ENCODE measurements at places on chromosomes 11 and 22. TPM values are rescaled to one million over a fixed set of nuclear protein-coding genes. Genes with fewer than 3 reads are reported as not detected.

GRCh38 chr11:46200537-46201281 lies 76.8 kb upstream of the CREB3L1 start:
- DNase-seq: no peak

DNA sequence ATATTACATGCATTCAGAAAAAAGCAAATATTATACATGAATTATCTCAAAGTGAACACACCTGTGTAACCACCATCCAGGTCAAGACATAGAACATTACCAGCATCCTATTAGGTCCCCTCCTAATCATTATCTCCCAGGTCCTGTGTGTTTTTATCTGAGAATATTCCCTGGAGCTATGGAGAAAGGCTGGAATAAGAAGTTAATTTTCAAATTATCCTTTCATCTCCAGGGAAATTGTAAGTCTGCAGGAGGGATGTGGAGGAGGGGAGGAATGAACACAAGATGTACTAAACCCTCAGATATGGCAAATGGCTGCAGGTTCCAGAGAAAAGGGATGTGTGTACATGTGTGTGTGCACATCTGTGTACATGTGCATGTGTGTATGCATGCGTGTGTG lies 25.2 kb upstream of the NAV2 start:
- no peak for DNase-seq

- DNase-seq: no peak
Measured at GRCh38 chr11:20474882-20475517, 87.5 kb downstream of the PRMT3 start.

DNA sequence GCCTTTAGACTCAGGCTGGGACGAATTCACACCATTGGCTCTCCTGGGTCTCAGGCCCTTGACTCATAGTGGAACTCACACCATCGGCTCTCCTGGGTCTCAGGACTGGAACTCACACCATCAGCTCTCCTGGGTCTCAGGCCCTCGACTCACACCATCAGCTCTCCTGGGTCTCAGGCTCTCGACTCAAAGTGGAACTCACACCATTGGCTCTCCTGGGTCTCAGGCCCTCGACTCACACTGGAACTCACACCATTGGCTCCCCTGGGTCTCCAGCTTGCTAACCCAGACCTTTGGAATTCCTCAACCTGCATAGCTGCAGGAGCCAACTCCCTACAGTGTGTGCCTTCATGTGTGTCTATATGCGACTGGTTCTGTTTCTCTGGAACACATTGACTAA lies 56.7 kb downstream of the SHISAL1 start:
- DNase-seq: no peak

DNA sequence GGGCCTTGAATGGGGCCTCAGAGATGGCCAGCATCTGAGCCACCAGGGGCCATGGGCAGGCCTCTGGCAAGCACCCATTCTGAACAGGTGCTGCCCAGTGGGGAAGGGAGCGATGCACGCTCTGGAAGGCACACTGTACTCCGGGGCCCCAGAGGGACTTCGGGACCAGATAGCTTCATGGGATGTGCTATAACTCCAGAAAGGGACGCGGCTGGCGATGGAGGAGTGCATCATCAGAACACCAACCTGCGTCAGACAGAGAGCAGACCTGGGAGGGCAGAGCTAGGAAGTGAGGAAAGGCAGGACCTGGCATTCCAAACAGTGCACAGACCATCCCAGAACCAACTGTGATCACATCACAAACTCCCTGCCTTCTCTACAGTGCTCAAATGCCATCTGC lies 16.8 kb downstream of the DGCR2 start:
- DNase-seq: no peak

DNA sequence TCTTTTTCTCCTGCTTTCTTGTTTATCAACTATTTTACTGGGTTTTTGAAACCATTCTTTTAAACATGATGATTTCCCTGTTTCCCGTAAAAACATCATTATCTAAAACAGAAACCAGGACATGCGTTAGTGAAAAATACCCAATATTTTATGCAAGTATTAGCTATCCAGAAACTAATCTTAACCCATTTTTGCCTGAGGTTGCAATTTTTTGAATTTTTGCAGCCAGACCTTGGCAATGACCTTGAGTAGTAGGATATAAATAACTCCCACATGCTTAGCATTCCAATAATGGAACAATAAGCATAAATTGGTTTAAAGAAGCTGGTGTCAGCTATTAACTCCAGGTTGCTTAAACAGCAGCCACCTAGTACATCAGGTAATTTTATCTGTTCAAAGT lies 308.9 kb upstream of the ANO3 start:
- no peak for DNase-seq

GRCh38 chr22:47654922-47655491 lies 892.6 kb downstream of the TBC1D22A start:
- peak; percentile 37 for DNase-seq

GRCh38 chr11:46001448-46001914 lies 79.0 kb downstream of the LARGE2 start:
- no peak for DNase-seq

GRCh38 chr11:7892840-7893254 lies 38.2 kb downstream of the OR10A6 start:
- peak; percentile 39 for DNase-seq

- peak; percentile 47 for DNase-seq
Measured at GRCh38 chr11:72352859-72353551, 81.3 kb downstream of the CLPB start.

GRCh38 chr11:20654038-20654437 lies 15.3 kb upstream of the NELL1 start:
- DNase-seq: no peak

DNA sequence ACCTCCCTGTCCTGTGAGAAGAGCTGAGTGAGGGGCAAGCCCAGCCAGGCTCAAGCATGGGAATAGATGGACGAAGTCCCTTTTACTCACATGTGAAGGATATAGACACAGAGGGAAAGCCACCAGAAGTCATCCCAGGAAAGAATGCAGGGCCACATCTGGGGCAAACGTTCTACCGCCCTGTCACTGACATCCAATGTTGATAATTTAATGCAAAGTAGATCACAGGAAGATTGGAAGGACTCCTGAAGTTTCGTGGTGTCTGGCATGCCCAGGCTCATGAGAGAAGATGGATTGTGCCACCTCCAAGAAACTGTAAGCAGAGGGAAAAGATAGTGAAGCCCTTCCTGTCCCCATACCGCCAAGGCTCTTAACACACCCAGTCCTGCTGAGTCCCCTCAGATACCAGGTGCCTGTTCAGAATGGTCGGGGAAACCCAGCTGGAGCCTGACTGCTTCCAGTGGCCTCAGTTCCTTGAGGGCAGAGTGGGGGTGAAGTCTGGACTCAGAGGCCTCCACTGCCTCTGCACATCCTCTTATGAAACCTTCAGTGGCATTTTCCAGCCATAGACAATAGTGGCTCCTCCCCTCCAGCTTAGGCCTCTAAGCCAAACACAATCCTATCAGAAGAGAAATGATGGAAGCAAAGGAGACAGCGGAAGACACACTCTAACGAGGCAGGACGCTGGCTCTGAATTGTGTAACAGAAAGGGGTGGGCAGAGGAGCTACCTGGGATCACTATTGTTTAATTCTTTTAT lies 7.5 kb upstream of the STK33 start:
- DNase-seq: no peak

DNA sequence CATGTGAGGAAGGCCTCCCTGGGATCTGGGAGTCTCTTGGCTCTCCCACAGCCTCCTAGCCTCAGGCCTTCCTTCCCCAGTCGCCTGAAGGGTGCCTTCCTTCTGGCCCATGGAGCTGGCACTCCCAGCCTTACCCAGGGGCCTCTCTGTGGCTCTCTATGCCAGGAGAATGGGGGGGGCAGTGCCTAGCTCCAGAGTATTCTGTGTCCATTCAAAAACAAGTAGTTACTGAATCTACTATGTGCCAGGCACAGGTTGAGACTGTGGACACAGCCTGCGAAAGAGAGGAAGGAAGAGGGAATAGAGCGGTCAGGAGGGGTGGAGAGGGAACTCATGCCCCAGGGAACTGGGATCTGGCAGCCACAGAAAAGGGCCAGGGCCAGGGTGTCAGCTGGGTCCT lies 2.7 kb upstream of the PLA2G3 start:
- no peak for DNase-seq

DNA sequence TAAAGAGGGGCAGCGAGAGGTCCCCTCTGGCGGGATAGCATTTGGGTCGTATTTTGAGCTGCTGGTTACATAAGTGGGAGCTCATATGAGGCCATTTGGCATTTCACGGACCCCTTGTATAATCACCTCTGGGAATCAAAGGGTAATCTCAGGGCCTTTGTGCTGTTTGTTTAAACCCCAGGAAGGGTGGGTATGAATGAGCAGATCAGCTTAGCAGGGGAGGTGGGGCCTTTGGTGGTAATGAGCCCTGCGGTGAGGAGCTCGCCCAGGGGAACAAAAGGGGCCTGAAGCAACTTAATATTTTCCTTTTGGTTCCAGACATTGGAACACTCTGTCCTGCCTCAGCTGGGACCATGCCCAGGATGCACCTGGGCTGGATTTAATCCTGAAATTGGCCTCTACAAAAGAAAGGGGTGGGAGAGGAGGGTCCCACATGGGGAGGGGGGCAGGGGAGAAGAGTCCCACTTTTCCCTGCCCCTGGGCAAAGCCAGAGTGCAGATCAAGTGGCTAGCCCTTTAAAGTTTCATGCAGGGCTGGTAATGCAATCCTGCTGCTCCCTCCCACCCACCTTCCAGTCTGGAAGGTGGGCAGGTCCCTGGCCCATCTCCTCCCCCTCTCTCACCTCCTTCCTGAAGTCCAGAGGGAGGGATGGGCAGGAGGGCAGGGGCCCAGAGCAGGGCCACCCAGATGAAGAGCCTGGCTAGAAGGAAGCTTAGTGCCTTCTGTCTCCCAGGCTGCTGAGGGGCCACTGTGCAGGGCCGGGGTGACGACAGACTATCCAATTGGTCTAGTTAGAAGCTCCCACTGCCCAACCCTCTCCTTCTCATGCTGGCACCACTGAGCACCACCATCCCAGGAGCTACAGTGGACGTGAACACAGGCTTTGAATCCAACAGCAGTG lies 10.5 kb downstream of the TSKU start:
- no peak for DNase-seq

DNA sequence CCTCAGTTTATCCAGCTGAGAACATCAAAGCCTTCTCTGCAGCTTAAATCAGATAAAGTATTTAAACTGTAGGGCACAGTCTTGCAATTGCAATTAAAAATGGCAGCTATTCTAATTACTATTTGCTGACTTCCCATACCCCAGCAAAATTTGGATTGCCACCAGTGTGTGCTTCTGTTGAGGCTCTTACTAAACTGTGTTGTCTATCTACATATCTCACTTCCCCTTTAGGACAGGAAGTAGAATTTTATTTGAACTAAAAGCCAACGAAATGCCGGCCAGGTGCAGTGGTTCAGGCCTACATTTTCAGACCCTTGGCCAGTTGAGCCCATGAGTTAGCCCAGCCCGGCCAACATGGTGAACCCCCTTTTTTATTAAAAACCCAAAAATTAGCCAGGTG lies 7.1 kb downstream of the SAA4 start:
- no peak for DNase-seq

DNA sequence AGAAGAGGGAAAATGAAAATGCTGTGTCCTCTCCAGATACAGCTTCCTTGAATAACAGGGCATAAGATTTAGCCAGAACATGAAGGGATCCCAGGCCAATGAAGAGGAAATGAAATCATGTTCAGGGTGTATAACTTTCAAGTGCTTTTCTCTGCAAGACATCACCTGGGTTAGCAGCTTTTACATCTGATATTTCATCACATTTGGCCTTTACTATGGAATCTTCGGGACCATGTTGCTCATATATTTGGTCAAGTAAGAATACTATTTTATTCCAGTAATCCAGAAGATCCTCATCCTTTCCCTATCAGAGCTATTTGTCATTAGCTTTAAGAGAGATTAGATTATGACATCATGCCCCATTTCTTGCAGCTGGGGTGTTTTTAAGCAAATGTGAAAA lies 66.3 kb upstream of the OR5AK2 start:
- DNase-seq: no peak

DNA sequence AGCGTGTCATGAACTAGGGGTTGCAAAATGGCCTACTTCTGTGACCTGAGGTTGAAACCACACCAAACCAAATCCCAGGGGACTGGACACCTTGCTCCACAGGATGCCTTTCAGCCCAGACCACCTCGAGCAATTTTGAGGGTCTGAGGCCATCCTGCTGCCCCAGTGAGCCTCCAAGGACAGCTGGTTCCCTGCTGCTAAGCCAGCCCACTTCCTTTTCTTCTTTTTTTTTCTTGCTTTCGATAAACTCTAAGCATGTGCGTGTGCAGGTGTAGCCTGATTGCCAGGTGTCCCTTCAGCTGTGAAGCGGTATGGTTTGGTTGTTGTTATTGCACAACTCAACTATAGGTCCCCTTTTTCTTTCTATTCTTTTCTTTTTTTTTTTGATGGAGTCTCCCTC lies 2.7 kb downstream of the CRYBB1 start:
- no peak for DNase-seq

GRCh38 chr11:36035454-36035853 lies 91.6 kb downstream of the LDLRAD3 start:
- no peak for DNase-seq

- DNase-seq: no peak
Measured at GRCh38 chr22:33909075-33909458, 11.2 kb downstream of the LARGE1 start.

- DNase-seq: no peak
Measured at GRCh38 chr11:57230791-57231538, 6.1 kb downstream of the APLNR start.

- DNase-seq: no peak
Measured at GRCh38 chr11:119323532-119324033, 6.7 kb upstream of the MCAM start.

DNA sequence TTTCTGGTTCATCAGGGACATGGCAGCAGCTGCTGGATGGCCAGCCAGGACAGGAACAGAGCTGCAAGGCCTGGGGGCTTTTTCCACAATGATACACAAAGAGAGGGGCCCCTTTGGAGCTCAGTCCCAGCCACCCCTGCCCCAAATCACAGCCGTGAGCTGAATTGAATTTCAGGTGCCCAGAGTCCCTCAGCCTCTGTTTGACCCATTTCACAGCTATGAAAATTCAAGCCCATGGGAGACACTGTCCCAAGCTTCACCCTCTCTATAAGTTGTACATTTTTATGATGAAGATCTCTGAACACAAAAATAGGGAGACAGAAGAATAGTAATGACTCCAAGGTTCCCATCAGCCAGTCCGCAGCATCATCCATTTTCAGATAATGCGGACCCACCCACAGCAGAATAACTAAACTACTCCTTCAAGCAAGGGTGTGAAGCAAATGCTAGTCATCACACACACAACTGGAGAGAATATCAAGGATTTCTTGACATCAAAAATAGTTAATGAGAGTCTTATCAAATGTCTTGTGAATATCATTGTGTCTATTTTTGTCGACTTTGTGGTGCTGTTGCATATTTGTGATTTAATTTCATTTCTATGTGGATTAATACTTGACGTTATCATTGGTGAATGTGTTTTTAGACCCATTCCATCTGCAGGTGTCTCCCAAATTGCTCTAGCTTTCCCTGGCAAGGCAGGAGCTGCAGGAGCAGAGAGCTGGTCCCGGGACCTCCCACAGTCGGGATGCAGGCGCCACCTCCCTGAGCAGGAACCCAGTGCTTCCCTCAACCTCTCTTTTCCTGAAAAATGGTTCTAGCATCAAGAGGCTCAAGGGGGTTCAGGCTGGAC lies 24.7 kb downstream of the IGLL5 start:
- DNase-seq: no peak

KLHL35 gene
- polyA plus RNA-seq: 6.6 TPM

KDM4E gene
- polyA plus RNA-seq: 0.31 TPM

TECTA gene
- 1.7 TPM for polyA plus RNA-seq

POTEH gene
- polyA plus RNA-seq: not detected

B3GAT1 gene
- polyA plus RNA-seq: 0.10 TPM

MS4A3 gene
- polyA plus RNA-seq: 1.1 TPM

MIAT gene
- polyA plus RNA-seq: 0.13 TPM

Data from hindlimb muscle (tissue), 1 donor.